Activated CD8-positive, alpha-beta memory T cell treated with anti-CD3 and anti-CD28 coated beads for 1 hour (primary cell): ENCODE measurements at places on chromosomes 5 and 9.

- no peak for DNase-seq
These were observed 1229.5 kb upstream of the CDH6 start for GRCh38 chr5:29963956-29964355.

DNA sequence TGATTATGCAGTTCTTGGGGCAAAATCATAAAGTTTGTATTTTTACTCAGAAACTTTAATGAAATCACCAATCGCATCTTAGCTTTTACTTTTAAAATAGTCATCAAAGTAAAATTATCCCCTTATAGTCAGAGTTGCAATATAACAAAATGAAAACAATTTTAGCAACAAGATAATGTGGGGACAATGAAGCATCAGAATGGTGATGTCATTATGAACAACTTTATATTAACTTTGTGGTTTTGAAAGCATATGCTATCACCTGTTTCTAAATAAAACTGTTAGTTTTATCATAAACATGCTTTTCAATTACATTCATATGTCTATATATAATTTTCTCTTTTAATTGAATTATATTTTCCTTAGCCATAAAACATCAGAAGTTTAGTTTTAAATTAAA lies 856.8 kb downstream of the CDH9 start:
- no peak for DNase-seq

DNA sequence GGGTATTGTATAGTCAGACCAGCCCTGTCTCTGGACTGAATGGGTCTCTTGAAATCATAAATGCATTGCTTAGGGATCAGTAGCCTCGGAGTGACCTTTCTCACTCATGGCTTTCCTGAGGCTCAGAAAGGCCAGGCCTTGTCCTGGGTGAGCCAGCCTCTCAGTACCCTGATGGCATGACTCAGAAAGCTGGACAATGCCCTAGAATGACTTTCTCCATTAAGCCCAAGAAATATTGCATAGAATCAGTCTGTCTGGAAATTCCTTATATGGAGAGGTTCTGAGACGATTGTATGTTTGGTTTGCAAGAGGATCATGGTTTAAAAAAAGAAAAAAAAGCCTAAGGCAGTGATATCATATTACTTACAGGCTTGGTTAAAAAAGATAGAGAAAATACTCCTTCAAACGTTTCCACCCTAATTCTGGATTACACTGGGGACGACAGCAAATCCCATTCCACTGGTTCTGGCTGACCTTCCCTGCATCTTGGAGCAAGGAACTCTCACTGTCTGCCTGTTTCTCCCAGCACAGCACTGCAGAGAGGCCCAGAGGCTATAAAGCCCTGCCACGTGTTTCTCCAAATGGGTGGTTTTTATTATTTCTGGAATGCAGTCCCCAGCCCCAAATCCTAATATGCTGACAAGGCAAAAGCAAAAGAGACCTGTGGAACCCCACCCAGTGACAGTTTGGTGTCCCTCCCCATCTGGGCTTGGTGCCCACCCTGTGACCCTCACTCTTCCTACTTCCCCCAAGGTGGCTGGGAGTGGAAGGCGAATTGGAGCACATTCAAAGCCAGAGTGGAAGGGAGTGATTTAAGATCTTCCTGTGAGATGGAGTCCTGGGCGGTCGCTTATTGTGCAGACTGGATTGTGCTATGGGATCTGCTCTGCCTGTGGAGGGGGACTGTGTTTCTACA lies 34.4 kb downstream of the MAP1B start:
- no peak for DNase-seq

DNA sequence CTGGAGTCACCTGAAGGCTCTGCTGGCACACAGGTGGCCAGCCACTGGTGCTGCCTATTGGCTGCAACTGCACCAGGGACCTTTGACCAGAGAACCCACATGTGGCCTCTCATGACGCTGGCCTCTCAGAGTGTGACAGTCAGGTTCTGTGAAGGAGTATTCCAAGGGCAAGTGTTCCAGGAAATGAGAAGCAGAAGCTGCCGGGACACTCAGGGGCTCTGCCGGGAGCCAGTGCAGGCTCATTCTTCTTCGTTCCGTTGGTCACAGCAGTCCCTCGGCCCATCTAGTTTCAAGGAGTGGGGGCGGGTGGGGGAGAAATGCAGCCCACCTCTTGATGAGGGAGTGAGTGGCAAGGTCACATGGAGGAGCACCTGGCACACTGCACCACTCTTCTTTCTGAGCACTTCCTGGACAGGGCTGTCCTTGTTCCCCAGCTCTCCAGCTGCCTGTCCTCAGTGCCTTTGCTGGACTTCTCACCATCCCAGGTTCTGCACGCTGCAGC lies 237.5 kb downstream of the GADD45G start:
- no peak for DNase-seq

GRCh38 chr5:58314356-58315210 lies 145.3 kb downstream of the PLK2 start:
- DNase-seq = no peak

DNA sequence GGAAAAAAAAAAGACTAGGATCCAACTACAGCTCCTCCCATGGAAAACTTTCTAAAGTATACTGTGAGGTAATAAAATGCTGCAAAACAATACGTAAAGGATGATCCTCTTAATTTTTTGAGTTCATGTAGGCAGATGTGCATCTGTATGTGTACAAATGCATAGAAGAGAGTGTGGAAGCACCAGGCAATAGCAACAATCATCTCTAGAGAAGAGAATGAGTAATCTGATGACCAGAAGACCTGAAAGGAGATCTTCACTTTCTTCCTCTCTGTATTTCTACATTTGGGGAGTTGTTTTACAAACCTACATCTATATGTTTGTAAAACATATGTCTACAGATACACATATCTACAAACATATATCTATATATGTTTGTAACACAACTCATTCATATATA lies 29.3 kb upstream of the SPDL1 start:
- no peak for DNase-seq

DNA sequence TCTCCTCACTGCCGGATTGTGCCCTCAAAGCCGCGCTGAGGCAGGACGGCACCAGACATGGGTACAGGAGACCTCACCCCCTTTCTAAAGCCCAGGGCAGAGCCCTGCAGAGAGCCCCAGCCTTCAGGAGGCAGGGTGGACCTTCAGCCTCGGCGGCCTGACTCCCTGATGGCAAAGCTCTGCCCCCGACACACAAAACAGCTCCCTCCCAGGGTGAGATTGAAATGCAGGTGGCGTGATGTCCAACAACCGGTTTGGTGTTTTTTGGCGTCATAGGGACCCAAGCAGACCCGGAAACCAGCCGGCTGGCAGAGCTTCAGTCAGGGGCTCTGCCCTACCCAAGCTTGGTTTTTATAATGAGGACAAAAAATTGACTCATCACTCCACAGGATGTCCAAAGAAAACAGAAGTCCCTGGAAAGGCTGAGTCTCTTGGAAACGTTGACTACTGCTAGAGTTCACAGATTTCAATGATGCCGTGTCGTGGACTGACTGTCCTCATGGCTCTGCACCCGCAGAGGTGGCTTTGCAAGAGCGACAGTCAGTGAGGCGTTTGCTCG lies 275.2 kb upstream of the IRX1 start:
- no peak for DNase-seq

GRCh38 chr5:154375329-154376008 lies 70.3 kb upstream of the SAP30L start:
- DNase-seq = no peak

- DNase-seq = no peak
These were observed 123.5 kb downstream of the DEPDC1B start for GRCh38 chr5:60576425-60576824.

- no peak for DNase-seq
These were observed 123.3 kb downstream of the SUSD1 start for GRCh38 chr9:112051812-112052211.

DNA sequence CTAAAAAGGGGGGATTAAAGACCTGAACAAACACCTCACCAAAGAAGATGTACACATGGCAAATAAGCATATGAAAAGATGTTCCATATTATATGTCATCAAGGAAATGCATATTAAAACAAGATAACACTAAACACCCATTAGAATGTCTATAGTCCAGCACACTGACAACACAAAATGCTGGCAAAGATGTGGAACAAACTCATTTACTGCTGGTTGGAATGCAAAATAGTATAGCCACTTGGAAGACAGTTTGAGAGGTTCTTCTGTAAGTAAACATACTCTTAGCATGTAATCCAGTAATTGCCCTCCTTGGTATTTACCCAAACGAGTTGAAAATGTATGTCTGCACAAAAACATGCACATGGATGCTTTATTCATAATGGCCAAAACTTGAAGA lies 73.6 kb downstream of the RGMB start:
- no peak for DNase-seq

DNA sequence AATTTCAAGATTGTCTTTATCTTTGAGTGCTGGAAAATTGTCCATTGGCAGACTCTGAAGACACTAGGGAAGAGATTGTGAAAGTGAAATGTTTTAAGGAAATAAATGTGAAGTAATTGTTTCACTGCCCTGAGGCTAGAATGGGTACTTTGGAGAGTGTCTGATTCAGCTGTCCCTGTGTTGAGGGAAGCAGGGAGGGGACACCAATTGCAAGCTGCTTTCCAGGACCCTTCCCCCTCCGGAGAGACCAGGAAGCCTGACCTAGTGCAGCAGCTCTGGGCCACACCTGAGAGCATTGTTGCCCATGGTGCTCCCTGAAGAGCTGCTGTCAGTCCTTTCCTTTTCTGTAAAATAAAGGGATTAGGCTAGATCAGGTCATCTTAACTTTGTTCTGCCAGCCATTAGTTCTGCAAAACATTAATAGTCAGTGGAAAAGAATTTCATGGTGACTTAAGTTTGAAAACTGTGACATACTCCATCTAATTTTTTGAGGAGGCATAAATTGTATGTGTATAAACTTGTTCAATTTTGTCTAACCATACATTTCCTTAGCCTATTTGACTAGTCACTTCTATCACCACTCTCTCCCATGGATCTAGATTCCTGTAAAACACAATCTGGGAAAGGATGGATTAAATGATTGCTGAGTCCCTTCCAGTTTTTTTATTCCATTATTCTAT lies 18.8 kb downstream of the MAP1B start:
- no peak for DNase-seq

DNA sequence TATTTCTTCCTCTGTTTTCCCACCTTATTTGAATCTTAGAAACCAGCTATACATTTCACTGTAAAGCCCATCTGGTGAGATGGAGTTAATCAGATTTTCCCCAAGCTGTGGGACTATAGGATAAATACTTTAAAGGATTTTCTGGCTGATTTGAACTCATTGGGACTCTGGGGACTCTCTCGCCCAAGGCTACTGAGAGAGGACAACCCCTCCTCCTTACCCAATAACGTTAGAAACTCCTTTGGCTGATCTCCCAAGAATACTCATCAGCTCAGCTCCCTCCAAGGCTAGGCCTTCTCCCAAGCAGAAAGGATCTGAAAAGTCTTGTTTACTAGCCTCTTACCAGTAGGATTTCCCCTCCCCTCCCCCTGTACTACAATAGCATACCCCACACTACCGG lies 1.5 kb upstream of the GLRA1 start:
- no peak for DNase-seq

DNA sequence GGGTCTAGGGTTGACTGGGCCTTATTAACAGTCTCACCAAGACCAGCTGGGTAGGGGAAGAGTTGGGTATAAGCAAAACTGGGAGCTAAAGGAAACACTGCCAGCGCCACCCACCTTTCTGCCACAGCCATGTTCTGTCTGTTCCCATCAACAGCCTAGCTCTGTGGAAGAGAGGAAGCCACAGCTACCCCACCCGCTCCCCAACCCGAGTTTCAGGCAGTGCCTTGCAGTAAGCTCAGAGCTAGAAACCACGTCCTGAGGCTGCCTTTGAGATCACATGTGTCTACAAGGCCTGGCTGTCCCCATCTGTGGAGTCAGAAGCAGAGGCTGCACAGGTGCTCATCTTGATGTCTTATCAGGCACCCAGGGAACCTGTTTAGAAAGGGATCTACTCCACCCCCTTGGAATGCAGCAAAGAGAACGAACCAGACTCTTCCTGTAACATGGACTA lies 15.3 kb downstream of the HNRNPH1 start:
- no peak for DNase-seq

DNA sequence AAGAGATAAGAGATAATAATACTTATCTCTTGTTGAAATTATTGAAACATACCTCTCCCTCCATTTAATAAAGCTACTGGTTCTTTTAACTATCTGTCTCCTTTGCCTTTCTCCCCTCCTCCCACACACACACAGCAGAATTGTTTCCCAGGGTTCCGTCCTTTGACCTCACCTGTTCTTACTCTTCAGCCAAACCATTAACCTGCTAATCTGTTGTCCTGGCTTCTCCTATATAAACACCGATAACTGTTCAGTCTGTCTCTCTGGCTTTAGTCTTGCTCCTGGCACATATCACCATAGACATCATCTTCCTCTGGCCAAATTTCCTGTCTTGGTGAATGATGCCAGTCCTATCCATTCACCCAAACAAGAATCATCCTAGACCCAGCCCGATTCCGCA lies 7.7 kb downstream of the RHOBTB3 start:
- DNase-seq = no peak

- no peak for DNase-seq
These were observed 848.8 kb downstream of the MAT2B start for GRCh38 chr5:164354139-164354751.

- DNase-seq = no peak
These were observed 394.5 kb downstream of the NFIB start for GRCh38 chr9:13919401-13919800.

DNA sequence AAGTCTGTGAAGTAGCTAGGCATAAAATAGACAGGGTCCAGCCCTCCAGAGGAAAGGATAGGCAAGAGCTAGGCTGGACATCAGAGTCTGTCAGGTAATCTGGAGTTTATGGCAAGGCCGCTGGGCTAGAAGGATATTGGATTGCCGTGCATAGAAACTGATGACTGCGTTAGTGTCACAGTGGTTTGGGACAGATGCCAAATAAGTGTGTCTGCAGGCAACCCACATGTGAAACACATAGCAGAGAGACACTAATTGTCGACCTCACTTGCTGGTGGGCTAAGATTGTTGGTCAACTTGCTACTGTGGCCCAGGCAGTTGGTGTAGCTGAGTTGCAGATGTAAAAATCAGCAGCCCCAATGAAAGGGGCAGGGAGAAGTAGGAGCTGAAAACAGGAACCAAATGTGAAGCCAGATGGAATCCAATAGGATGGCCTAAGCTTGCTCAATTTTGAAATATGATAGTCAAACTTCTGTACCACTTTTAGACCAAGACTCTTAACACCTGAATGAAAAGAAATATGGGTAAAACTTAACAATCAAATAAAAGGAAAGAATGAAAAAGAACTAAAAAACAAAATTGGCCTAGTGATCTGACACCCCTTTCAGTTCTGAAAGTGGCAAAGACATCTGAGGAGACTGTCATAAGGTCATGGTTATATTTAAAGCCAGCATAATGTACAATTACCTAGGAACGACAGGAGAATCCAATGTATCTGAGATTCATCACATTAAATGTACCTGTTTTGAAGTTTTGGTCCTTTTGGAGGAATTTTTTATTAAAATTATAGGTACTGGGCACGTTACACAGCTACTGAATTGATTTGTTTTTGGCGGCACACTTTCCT lies 243.3 kb upstream of the ACTBL2 start:
- no peak for DNase-seq
